ENCODE measurements at places on chromosomes 3 and 15.
A peak's percentile ranks its signal among the peaks of the same experiment; 100 is the strongest.

GRCh38 chr15:62060896-62061280 is 641 bp upstream of the VPS13C start:
- no peak for DNase-seq

- no peak for DNase-seq
Observed at GRCh38 chr3:98564282-98565005, 29.0 kb downstream of the CPOX start.

DNA sequence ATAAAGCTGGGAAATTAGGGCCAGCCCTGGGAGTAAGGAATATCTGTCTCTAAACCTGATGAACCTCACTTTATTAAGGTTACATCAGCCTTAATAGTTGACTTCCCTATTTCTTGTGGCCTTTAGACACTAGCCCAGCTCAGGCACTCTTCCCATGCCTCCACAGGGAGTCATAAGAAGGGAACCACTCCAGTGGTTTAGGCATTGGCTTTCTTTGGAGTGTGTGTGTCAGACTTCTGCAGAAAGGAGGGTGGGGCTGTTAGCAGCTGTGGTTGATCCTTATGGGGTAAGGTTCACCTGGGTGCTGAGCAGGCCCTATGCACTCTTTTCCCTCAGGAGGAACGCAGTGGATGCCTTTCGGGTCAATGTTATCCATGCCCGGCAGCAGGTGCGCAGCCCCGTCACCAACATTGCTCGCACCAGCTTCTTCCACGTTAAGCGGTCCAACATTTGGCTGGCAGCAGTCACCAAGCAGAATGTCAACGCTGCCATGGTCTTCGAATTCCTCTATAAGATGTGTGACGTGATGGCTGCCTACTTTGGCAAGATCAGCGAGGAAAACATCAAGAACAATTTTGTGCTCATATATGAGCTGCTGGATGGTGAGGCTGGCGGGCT is 4.0 kb downstream of the AP2M1 start:
- DNase-seq = no peak

GRCh38 chr3:44996556-44996969 is 20.5 kb downstream of the EXOSC7 start:
- no peak for DNase-seq

GRCh38 chr3:150409512-150410310 is 1.6 kb downstream of the TSC22D2 start:
- DNase-seq = peak; percentile 89

GRCh38 chr3:72473156-72473555 is 375.1 kb downstream of the SHQ1 start:
- no peak for DNase-seq

- DNase-seq = no peak
Observed at GRCh38 chr3:160374472-160374871, 24.6 kb downstream of the IFT80 start.

DNA sequence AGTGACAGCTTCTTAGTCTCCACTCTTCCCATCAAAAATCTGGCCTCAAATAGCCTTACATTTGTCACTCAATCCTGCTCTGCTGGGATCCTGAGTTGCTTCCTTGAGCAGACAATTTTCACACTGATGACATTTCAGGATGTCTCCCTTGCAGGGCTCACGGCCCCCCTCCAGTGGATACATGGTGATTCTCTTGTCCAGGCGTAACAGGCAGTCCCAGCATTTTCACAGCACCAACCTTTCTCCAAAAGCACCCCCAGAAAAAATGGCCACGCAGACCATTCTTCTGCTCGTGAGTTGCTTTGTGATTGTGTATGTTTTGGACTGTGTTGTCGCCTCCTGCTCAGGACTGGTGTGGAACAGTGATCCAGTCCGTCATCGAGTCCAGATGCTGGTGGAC is 47.4 kb upstream of the WNT7A start:
- no peak for DNase-seq

Data from ascending aorta (tissue), 2 donors.